ENCODE measurements at places on chromosomes 1 and 21.

- no peak for DNase-seq
Observed at GRCh38 chr1:2496087-2496622, 20.1 kb downstream of the PLCH2 start.

DNA sequence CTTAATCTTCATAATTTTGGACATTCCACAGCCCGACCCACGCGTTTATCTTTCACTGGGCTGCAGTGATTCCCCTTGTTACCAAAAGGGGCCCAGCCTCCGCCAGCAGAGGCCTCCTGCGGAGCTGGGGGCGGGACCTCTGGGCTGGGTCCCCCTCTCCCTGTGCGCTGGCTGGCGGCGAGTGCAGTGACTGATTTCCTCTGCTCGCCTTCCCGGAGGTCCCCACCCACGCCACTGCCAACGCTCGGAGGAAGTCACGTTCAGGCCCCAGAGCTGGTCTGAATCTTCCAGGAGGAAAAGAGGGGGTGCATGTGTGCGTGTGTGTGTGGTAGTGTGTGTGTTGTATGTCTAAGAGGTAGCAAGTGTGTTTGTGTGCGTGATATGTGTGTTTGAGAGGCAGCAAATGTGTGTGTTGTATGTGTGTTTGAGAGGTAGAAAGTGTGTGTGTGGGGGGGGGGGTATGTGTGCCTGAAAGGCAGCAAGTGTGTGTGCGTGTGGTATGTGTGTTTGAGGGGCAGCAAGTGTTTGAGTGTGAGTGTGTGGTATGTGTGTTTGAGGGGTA, 35.0 kb upstream of the JAK1 start:
- DNase-seq: no peak

GRCh38 chr1:221704306-221704705, 37.6 kb downstream of the DUSP10 start:
- no peak for DNase-seq

DNA sequence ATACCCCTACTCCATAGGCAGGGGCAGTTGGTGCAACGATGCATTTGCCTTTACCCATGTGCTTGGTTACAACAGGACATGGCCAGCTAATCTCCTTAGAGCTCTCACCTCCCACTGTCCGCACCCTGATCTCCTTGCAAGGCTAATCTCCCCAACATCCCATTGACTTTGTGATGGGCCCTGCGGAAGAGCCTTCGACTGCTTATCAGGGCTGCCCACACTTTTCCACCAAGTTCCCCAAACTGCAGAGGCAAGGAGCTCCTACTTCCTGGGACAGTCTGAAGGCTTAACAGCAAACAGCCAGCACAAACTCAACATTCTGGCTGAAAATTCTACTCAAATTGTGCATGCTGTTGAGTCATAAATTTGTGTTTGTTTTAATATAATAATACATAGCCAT, 36.0 kb downstream of the C1orf94 start:
- no peak for DNase-seq

GRCh38 chr21:41366522-41367151, 4.8 kb downstream of the MX2 start:
- DNase-seq: peak; percentile 24

DNA sequence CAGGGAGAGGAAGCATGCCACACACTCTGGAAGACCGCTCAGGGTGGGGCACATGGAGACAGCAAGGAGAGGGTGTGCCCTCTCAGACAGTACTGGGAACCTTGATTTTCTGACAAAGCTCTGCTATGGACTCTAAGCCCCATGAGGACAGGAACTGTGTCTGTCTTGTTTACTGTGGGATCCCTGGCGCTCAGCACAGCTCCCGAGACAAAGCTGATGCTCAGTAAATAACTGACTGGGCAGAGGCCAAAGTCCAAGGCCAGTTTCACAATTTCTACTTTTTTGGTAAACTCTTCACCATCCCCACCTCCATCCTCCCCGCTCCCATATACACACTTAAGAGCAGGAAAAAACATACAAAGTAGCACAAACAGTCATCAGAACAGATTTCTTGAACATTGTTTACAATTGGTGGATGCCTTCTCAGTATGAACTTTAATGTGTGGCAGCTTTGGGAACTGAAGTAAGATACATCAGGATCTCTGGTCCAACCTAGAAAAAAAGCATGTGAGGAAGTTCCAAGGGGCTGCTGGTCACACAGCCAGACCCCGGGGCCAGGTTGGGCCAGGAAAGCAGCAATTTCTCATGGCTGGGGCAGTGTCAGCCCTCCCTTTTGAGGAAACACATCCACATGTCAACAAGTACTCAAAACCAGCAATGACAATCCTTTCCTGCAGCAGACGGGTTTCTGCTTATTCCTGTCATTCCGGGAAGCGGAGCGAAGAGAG, 5.6 kb upstream of the AHCYL1 start:
- no peak for DNase-seq

- DNase-seq: no peak
Observed at GRCh38 chr1:61370177-61370912, 288.0 kb downstream of the NFIA start.

DNA sequence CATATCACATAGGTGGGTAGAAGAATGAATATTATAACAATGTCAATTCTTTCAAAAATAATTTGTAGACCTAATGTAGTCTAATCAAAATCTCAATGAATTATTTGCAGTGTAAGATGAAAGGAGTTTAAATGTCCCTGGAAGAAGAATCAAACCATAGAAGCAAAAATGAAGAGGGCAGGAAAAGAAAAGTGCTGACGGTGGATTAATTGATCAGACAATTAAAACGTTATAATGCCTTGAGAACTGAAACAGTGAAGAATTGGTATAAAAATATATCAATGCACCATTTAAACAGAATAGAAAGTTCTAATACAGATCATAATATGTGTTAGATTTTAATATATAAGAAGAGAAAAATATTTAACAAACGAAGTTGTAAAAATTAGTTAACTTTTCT, 109.8 kb downstream of the TYW3 start:
- DNase-seq: no peak

DNA sequence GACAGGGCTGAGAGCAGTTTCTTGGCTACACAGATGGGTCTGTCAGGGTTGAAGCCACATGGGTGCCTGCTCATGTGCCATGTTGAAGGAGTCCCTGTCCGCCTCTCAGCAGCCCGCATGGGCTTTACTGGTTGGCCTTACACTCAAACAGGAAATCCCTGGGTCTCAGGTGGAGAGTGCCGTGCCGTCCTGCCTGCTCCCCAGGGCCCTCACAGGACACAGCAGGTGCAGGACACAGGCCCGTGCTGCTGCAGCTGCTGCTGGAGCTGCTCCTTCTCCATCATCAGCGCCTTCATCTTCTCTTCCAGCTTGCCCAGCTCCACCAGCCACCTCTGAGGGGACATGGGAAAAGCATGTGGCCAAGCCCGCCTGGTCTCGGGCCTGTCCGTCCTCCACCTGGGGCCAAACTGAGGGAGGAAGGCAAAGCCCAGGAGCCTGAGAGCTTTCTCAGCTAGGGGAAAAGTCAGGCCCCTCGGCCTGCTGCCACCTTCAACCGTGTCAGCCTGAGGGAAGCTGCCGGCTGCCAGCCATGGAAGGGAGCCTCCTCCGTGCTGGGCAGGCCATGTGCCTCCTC, 5.5 kb downstream of the SLFNL1 start:
- no peak for DNase-seq

GRCh38 chr1:162135271-162135775, 65.8 kb downstream of the NOS1AP start:
- no peak for DNase-seq

- DNase-seq: no peak
Observed at GRCh38 chr21:27244352-27244751, 277.5 kb upstream of the ADAMTS5 start.

- DNase-seq: no peak
Observed at GRCh38 chr1:161506336-161507223, 1.3 kb downstream of the FCGR2A start.

- no peak for DNase-seq
Observed at GRCh38 chr1:229704157-229704556, 78.1 kb downstream of the URB2 start.

DNA sequence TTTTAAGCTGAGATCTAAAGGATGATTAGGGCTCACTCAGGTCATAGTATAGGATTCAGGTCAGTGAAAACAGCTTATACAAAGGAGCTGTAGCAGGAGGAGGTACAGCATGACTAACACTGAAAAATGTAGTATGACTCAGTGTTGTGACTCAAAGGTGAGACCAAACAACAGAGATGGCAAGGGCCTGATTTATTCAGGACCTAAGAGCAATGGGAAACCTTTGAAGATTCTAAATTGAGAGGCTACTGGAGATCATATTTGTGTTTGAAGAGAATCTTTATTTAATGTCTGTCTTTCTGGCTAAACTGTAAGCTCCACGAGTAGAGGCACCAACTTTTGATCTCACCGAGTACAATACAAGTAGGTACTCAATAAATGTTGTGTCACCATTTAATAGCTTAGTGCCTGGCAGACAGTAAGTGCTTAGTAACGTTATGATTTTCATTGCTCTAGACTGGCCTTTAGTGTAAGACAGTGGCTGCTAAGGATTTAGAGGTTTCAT, 43.5 kb downstream of the PRKAA2 start:
- peak; percentile 87 for DNase-seq

GRCh38 chr1:196609370-196609737, 1.1 kb upstream of the KCNT2 start:
- no peak for DNase-seq

- DNase-seq: no peak
Observed at GRCh38 chr1:118898712-118899111, 89.4 kb downstream of the TBX15 start.

DNA sequence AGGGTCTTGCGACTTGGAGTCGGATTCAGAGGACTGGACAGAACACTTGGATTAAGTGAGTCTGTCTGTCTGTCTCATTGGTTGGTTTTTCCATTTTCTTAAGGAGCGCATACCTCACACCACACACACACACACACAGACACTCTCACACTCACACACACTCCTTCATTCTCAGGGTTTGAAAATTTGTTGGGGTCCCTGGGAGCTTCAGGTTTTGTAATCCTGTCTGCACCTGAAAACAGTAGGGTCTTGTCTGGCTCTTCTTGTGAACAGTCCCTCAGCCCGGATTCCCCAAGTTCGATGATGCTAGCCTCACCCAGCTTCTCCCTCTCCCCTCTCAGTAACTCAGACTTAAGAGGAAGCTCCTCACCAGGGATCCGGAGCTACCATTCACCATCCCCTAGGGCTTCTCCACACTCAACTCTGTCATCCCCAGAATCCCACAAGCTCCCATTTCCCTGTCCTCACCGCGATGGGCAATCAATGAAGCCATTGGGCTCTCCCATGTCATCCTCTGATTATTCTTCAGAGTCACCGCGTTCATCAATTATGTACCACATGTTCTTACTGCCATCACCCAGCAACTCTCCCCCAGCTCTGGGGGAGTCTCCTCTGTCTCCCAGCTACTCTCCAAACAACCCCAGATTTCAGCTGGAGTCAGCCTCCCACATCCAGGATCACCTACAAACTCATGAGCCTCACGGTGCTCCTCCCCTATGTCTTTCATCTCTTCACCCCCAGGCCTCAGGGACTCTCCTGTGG, 1530.9 kb upstream of the TPTE start:
- DNase-seq: no peak

- DNase-seq: no peak
Observed at GRCh38 chr1:82818586-82818985, 1017.9 kb downstream of the ADGRL2 start.

Measured in kidney glomerular epithelial cell (primary cell).